ENCODE measurements at places on chromosomes 3 and 15.

DNA sequence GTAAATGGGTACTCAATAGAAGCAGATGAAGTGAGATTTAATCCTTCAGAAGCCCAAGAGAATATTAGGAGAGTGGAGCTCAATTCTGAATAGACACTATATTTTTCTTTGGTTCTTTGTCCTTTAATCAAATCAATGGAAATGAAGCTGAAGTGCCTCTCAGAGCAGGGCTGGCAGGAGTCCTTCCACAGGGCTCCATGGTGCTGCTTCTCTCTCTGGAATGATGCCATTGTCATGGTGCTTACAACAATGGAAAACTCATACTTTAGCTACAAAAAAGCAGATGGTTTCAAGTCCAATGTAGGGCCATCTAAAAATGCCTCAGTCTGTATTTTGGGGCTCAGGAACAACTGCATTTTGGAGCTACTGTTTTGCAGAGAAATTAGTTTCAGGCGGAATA, 125.1 kb downstream of the SNRK start:
- no peak for DNase-seq

DNA sequence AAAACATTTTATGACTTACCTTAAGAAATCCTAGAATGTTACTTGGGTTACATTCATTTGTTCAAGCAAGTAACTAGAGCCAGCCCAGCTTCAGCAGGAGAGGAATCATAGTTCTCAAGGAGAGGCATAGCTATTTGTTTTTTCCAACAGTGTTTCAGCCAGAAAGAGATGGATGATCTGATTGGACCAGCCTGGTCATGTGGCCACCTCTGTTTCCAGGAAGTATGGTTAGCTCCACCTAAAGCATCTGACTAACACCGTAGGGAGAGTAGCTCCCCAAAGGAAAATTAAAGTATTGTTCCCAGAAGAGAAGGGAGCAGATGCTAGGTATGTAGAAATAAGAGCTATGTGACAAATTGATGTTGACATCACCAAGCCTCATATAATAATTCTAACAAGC, 417.1 kb downstream of the TAFA4 start:
- no peak for DNase-seq

DNA sequence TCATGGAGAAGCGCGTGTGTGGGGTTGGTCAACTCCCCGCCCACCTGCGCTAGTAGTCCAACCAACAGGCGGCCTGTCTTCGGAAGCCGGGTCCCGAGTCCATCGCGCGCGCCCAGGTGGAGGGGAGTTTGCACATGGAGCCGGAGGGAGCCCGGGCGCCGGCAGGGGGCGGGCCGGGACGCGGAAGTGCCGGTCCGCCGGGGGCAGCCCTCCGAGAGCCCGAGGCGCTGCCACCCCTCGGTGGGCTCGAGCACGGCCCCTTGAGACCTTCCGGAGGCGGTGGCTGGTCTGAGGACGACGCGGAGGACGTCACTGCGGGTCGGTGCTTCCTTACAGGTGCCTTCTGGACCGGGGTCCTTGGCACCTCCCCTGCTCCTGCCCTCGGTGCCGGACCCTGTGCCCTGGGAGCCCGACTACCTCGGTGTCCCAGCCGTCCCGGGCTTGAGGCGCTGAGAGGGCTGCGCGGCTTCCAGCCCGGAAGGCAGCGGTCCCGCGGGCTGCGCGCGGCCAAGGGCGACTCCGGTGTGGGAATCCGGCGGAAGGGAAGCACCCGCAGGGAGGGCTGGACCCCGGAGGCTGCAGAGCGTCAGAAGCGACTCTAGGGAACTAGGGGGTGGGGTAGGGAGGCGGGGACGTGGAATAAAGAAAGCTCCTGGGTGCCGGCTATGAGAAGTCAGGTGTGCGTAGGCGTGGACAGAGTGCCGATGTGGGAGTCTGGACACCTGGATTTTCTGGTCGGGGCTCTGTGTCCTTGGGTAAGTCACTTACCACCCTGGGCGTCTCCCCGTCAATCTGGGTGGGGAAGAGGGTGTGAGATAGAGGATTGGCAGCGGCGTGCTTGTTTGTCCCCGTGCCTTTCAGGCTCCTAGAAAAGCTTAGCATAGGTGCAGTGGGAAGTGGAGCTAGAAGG, 212.3 kb downstream of the FGF12 start:
- peak; percentile 1 for DNase-seq

- DNase-seq, result no peak
Observed at GRCh38 chr3:137766876-137767537, 2.9 kb downstream of the SOX14 start.

GRCh38 chr3:6732807-6733206, 128.1 kb upstream of the GRM7 start:
- DNase-seq, result no peak

GRCh38 chr3:49122451-49122850, 1.8 kb upstream of the USP19 start:
- DNase-seq, result no peak

GRCh38 chr15:63870487-63871209, 36.9 kb upstream of the HERC1 start:
- DNase-seq, result no peak

- no peak for DNase-seq
Observed at GRCh38 chr3:114659109-114660061, 365.6 kb downstream of the TIGIT start.

- DNase-seq, result no peak
Observed at GRCh38 chr3:89180334-89180733, 72.9 kb downstream of the EPHA3 start.

GRCh38 chr15:56886363-56886931, 32.0 kb upstream of the TCF12 start:
- peak; percentile 1 for DNase-seq

DNA sequence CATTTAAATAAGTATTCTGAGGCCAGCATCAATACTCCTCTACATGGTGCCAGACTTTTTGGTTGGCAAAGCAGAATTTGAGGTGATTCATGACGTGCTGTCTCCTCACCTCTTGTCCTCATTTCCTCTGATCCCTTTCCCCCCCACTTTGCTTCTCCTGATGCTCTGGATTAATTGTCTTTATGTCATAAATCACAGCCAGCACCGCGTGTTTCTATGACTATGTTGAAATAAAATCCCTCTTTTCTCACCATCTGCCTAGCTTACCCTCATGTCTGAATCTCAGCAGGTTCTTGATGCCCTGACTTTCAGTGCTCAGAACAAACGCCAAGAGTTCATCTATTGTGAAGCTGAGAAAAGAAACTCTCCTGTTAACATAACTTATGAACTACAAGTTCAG, 19.7 kb upstream of the PTPRG start:
- no peak for DNase-seq

DNA sequence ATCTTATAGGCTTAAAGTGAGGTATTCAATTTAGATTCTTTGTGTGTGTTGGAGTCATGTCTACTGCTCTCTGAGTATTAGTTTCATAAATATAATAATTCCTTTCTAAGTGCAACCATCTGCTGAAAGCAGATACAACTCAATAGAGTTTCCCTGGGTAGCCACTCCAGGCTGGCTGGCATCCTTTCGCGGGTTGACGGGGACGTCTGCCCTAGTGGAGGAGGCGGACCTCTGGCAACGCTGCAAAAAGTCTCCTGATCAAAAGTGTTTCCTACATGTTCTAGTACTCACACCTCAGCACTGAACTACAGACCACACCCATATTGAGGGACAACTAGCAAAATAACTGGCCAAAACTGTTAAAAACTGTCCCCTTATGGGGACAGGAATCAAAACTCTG, 2.5 kb downstream of the MOBP start:
- no peak for DNase-seq

- no peak for DNase-seq
Observed at GRCh38 chr15:82960766-82961165, 8.2 kb upstream of the HOMER2 start.

DNA sequence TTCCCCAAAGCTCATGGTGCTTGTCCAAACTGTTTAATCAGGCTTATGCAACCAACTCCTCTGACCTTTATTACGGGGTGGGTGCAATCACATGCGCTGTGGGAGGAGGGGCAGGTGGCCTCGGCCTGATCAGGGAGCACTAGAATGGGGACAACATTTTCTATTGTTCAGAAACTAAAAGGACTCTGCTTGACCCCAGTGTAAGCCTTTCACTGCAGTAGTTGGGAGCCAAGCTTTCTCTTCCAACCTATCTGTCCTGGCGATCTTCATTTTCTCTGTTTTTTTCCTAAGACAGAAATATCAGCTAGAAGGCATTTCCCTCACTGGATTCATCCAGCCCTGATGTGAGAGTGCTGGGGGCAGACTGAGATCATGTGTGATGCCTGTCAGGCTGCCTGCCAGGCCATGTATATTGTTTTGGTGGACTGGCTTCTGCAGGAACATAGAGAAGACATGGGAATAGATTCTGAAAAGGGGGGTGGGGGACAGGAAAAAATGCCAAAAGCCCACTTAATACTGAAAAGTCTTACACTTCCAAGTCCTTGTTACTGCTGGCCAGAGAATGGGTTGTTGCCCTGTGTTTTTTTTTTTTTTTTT, 627.0 kb upstream of the TBL1XR1 start:
- no peak for DNase-seq

GRCh38 chr3:190734490-190734889, 128.0 kb downstream of the GMNC start:
- DNase-seq, result no peak

GRCh38 chr3:39184968-39185285, 7.5 kb downstream of the XIRP1 start:
- no peak for DNase-seq

- no peak for DNase-seq
Observed at GRCh38 chr3:8593021-8593827, 51.4 kb downstream of the SSUH2 start.

DNA sequence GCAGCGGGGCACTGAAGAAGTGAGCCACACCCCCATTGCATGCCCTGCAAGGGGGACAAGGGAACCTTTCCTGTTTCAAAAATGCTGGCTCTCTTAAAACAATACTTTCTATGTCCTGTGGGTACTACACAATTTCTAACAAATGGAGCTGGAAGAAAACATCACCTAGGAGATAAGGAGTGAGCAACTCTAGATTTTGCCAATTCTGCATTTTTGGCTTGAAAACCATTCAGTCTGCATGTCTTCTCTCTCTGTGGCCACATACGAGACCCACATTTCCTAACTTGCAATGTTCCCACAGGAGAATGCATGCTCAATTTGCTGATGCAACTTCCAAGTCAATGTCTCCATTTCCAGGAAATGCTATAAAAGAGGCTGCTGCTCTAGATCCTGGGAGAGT, 662.0 kb downstream of the SQOR start:
- DNase-seq, result no peak

DNA sequence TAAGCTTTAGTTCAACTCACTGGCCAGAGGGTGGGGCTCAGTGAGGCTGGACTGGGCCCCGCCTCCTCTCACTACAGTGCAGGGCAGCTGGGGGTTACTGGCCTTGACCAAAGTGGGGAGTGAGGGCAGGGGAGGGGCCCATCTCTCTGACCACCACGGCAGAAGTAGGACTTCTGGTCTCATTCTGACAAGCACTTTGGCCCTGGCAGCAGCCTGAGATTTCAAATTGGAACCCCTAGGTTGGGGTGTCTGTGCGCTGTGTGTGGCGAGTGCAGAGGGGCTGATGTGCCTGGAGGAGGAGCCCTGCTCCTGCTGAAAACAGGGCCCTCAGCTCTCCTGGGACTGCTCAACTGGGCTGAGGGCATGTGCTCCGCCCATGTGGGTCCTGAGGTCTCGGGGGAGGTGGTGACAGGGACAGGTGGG, 60.3 kb upstream of the RPL32 start:
- DNase-seq, result no peak

DNA sequence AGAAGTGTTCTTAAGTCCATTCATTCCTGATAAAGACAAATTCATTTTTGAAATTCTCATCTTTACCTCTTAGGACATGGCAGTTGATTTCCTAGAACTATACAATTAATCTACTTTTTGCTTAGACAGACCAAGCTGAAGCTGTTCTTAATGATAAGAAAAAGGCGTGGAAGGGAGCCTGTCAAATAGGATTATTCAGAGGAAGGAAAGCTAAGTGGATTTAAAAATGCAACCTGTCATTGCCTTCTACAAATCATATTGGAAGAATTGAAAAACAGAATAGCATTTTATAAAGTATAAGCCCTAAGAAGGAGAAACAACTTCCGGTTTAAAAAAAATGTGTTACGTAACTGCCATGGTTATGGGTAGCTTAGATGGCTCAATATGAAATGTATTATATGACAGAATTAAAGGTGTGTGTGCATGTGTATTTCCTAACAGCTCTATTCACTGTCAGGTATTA, 81.2 kb upstream of the RAP2B start:
- DNase-seq, result no peak

DNA sequence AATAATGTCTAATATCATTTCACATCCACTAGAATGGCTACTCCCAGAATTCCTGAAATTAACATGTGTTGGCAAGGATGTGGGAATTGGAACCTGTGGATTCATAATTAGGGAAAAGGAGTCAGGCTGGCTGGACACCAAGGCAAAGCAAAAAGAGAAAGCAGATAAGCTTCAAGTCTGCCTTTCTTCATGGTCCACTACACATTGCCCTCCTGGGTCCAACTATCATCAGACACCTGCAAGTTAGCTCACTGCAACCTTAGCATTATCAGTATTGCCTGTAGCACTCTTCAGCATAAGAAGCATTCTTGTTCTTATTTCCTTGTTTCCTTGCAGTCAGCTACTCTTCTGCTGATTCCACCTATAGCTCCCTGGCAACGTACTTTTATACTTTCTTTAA, 124.3 kb downstream of the ZNF280D start:
- DNase-seq, result no peak

DNA sequence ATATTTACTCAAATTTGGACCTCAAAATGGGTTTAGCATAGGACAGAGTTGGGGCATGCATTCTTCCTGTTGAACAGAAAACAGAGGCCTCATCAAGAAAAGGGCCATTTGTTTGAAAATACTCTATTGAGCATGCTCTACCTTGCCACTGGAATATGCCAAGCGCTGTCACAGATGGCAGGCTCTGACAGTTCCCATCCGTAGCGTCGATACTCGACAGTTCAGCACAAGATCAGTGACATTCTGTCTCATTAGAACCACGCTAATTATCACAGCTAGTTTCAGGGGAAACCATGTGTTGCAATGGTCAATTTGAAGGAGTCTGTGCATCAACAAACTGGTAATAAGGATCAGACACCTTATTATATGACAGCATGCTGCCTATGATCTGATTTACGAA, 54.5 kb downstream of the SATB1 start:
- DNase-seq, result no peak

DNA sequence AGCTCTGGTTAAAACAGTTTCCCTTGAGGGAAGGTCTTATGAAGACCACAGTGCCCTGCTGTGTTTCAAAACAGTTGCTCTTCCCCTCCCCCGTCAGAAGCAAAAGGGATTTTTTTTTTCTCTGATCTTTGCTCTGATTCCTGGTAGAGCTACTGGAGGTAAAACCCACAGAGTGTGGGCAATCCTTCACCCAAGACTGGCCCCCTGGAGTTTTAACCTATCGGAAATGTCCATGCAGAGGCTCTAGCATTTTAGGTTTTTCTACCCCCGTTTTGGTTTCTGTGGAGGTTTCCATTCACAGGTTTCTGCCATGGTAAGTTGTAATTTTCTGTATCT, 27.7 kb downstream of the GRM2 start:
- DNase-seq, result no peak

- no peak for DNase-seq
Observed at GRCh38 chr3:183695569-183696364, 1.8 kb upstream of the YEATS2 start.

GRCh38 chr15:69926006-69926405, 171.7 kb downstream of the TLE3 start:
- DNase-seq, result no peak

GRCh38 chr15:39789736-39790135, 7.1 kb upstream of the FSIP1 start:
- DNase-seq, result no peak
